ENCODE measurements at places on chromosomes 4 and X.

DNA sequence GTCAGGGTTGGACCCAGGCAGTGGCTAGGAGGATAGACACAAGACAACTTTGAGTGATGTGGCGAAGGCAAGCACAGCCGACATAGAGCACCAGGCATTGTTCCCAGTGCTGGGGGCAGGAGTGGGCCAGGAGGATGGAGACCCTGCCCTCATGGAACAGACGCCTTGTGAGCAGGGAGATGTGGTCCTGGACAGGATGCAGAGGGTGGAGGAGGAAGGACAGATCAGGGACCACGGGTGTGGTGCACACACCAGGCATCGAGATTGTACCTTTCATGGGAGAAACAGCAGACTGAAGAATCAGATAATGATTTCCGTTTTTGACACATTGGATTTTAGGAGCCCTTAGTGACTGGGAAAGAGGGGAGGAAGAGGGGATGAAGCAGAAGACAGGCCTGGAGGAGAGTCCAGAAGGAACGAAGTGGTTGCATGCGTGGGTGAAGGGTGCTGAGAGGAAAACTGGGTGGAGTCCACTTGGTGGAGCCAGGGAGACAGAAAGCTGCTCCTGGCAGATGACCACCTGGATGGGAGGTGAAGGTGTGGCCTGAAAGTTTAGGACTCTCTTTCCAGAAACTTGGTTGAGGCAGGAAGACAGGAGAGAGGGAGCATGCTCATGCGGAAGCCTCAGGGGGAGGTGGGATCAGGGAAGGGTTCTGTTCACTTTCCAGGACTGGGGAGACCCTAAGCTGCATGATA is 27.9 kb upstream of the MAP3K15 start:
- DNase-seq: no peak

- no peak for DNase-seq
Measured at GRCh38 chr4:152356428-152357034, 179.4 kb downstream of the FBXW7 start.

DNA sequence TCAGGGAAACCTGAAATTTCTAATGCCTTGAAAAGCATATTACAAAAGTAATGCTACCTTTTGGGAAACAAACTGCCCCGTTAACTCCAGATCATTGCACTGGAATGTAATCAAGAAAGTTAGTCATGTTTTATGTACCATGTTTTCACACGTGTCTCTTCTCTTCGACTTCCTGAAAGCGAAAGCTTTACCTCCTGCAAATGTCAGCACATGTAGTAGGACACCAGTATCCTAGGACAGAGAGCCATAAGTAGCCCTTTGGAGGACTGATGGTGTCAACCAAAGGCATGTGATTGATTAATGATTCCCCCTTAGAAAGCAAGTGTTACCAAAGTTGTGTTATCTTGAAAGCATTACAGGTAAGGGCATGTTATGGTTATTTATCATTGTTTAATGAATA is 8.8 kb upstream of the MND1 start:
- DNase-seq: no peak

DNA sequence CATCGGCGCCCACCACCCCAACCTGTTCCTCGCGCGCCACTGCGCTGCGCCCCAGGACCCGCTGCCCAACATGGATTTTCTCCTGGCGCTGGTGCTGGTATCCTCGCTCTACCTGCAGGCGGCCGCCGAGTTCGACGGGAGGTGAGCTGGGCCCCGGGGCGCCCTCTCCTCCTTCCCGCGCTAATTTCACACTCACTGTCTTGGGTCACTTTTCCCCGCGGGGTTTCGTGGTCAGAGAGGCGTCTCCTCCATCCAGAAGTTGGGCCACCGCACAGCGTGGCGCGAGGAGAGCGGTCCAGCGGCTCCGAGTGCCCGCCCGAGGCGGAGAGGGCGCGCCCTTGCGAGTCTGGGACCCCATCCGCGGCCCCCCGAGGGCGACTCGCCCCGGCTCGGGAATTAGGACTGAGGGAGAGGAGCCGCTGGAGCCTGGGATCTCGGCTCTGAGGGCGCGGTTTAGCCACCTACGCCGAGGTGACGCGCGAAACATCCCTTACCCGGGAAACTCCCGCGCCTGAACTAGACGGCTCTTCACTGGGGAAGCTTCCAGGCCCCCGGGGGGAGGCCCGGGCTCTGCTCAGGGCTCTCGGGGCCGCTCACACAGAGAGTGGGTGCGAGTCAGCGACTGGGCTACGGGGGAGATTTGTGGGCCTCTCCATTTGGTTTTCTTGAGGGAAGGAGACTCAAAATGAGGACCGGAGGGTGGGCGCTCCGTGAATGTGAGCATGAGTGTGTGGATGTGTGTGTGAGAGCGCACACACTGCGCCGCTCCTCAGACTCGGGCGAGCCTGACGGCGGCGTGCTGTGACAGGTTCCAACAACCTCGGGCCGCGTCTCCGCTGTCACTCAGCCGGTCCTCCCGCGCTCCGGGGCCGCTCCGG is 551 bp downstream of the NPNT start:
- no peak for DNase-seq

GRCh38 chr4:177266506-177266905 is 43.2 kb upstream of the NEIL3 start:
- DNase-seq: no peak

DNA sequence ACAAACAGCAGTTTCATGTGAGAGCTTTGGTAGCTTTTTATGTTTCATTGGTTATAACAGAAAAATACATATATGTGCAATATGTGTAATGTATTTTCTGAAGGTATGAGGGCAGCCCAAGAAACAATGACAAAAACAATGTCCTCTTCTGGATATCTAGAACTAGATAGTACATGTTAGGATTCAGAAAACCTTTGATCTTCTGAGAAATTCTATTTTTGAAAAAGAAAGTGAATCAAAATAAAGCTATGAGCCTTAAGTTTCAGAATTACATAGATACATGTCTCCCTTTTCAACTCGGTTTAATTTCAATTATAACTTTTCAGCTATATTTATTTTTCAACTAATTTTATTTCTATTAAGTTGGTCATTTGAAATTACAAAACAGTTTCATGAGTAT is 131.9 kb downstream of the REELD1 start:
- no peak for DNase-seq

- no peak for DNase-seq
Measured at GRCh38 chr4:2251073-2251794, 9.3 kb upstream of the HAUS3 start.

DNA sequence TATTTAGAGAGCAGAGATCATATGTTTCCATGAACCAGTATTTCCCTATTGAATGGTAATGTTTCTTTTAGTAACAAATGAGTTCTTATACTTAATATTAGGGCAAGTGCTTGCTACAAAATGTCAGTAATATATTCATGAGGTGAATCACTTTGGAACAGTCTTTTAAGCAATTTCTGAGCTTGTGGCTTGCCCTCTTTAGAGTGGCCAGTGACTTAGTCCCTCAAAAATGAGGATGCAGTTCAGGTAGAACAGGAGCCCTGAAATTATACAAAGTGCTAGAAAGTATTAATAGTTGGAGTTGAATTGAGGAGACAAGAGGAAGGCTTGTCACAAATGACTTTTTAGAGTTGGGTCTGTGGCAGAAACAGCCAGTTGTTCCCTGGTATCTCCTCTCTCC is 53.4 kb upstream of the PITX2 start:
- no peak for DNase-seq

GRCh38 chr4:114316789-114317188 is 281.8 kb upstream of the UGT8 start:
- no peak for DNase-seq

DNA sequence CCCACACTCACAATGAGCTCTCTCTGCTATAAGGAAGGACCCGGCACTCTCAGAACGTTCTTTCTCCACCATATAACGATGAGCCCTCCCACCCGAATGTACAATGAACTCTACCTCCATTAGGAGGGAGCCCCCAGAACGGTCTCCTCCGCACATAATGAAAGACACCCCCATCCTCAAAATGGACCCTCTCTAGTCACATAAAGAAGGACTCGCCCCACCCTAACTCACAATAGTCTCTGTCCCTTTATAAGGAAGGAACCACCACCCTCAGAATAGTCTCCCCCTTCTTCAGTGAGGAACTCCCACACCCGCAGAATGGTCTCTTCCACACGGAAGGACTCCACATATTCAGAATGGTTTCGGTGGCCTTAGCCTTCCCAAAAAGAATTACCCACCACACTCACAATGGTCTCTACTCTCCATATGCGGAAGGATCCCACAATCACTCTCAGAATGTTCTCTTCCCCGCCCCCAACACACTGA is 477 bp downstream of the SLC35A2 start:
- DNase-seq: no peak

GRCh38 chr4:82889287-82889686 is 1.7 kb downstream of the SEC31A start:
- DNase-seq: no peak

- no peak for DNase-seq
Measured at GRCh38 chr4:53150631-53151488, 215.0 kb downstream of the SCFD2 start.

- DNase-seq: no peak
Measured at GRCh38 chr4:153079857-153080391, 124.3 kb upstream of the TRIM2 start.

- DNase-seq: peak; percentile 57
Measured at GRCh38 chr4:81913427-81913879, 441.7 kb upstream of the RASGEF1B start.

GRCh38 chrX:65035446-65035770 is 59.2 kb upstream of the ZC4H2 start:
- DNase-seq: no peak

DNA sequence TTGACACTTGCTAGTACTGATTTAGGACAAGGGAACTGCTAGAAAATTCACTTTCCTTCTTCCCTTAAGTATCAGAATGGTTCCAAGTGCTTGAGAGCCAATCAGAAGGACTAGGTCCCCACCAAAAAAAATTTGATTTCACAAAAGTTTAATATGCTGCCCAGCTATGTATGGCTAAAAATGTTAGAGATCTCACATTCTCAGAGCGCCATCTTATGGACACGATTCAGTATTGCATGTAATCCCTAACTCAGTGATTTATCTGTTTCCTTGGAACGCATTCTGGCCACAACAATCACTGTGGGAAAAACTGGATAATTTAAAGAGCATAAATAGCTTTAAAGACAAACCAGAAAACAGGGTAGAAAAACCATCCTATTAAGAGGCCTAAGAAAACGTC is 255.1 kb upstream of the GPC4 start:
- DNase-seq: no peak

GRCh38 chr4:119471259-119471658 is 149.3 kb upstream of the FABP2 start:
- DNase-seq: no peak

GRCh38 chrX:45202171-45202570 is 1.5 kb upstream of the DIPK2B start:
- DNase-seq: no peak

DNA sequence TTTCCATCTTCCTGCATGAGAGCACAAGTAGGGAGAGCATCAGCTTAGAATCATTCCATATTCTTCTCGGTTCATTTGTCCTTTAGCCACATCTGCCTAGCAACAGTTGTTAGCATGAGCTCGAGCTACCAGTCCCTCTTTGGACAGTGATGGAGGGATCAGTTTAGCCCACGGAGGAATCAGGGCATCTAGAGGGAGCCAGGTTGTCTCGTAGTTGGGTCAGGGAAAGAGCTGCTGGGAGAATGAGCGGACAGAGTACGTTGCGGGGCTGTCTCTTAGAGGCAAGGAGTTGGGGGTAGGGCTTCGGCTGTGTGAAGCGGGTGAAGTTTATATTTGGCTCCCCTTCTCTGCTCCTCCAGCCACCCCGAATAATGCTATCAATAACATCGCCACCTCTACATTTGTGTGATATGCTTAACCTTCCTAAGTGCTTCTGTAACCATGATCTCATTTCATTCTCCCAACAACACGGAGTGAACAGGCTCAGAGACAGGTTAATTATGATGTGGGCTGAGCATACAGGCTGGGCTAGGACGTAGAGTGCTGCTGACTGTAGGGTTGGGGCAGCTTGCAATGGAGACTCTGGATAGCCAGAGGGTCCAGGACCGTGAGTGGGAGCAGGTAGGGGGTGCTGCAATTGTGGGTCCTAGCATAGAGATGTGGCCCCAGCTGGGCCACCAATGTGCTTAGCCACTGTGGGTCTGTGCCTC is 72.6 kb downstream of the FRMPD3 start:
- DNase-seq: no peak
